ENCODE measurements at places on chromosomes 5 and 9.

DNA sequence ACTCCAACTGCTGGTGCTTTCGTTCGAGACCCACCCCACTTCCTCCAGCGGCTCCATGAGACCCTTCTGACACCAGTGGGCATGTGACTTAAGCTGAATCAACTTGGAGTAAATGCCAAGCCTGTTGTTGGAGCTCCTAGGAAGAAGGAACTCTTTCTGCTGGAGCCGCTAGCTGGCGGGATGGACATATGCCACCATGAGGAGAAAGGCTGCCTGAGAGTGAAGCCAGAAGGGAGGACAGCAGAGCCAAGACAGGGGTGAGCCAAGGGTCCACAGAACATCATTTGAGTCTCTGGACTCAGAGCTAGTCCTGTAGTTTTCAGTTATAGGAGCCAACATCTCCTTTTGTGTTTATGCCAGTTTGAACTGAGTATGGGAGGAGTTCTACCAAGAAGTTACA lies 35.9 kb downstream of the ANXA6 start:
- no peak for DNase-seq

- DNase-seq: no peak
These were observed 39.2 kb downstream of the PDZD2 start for GRCh38 chr5:31678180-31678579.

- no peak for DNase-seq
These were observed 384.7 kb upstream of the ZNF462 start for GRCh38 chr9:106478312-106478711.

DNA sequence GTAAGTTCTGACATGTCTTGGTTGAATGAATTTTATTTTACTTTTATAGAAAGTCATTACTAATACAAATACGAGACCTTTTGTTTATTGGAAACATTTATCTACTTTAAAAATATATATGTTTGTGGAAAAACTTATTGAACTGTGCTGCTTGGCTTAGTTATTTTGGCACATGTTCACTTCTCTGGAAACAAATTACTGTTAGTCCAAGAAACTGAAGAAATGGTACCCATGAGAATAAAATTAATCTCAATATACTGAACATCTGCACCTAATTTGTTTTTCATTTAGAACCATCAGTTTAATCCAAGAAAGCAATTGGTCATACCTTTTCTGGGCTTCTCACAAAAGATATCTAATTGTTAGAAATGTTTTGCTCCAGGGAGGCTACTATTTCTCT lies 32.2 kb downstream of the INVS start:
- no peak for DNase-seq

DNA sequence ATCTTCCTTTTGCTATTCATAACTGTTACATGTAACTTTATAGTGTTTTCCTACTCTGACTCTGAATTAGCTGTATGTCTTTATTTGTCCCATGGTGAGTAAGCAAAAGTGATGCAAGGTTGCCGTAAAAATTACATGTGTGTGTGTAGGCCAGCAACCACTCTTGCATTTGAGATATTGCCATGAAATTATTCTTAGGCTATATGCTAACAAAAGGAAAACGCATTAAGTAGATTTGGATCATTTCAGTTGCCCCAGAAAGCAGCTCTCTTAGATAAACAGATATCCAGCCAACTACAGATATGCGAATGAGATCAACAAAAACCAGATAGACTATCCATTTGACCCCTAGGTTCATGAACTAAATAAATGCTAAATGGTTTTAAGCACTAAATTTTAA lies 73.6 kb downstream of the CYLC2 start:
- no peak for DNase-seq

GRCh38 chr9:124282442-124283227 lies 24.9 kb downstream of the NEK6 start:
- DNase-seq: no peak

- DNase-seq: no peak
These were observed 106.6 kb upstream of the TBCA start for GRCh38 chr5:77882670-77883257.

DNA sequence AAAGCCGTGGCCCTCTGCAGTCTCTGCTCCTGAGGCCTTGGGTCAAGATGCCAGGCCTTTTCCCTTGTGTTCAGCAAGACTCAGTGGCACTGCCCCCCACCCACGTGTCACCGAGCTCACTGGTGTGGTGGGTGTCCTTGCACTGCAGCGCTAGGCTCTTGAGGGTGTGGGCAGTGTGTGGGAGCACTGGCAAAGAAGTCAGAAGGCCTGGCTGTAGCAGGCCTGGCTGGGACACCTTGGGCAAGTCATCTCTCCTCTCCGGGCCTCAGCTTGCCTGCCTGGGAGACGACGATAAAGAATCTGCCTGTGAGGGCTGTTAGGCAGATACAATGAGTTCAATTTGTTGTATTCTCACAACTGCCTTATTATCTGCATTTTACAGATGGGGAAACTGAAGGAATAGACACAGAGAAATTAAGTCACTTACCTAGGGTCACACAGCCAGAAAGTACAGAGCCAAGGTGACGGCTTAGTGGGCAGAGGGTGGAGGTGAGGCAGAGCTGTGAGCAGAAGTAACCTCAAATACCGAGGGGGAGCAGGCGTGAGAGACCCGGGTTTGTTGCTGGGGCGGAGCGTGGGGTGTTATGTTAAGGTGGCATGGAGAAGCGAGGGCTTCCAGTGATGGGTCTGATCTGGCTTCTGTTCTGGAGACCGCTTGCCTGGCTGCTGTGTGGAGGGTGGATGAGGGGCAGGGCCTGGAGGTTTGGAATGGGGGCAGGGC lies 1.4 kb downstream of the TSPAN17 start:
- DNase-seq: no peak

GRCh38 chr9:108062680-108063079 lies 573.1 kb upstream of the KLF4 start:
- DNase-seq: no peak
